ENCODE measurements at places on chromosomes 11 and 22. TPM values are rescaled to one million over a fixed set of nuclear protein-coding genes. Genes with fewer than 3 reads are reported as not detected.
A peak's percentile ranks its signal among the peaks of the same experiment; 100 is the strongest.

- H3K27ac ChIP-seq: no peak overlapping the region
- no peak overlapping the region for H3K4me3 ChIP-seq
- H3K27me3 ChIP-seq: no peaks in the 10 kb centered on the region
- peak; percentile 87 for DNase-seq
These were observed 6.7 kb downstream of the RAG1 start for GRCh38 chr11:36574486-36574885.

DNA sequence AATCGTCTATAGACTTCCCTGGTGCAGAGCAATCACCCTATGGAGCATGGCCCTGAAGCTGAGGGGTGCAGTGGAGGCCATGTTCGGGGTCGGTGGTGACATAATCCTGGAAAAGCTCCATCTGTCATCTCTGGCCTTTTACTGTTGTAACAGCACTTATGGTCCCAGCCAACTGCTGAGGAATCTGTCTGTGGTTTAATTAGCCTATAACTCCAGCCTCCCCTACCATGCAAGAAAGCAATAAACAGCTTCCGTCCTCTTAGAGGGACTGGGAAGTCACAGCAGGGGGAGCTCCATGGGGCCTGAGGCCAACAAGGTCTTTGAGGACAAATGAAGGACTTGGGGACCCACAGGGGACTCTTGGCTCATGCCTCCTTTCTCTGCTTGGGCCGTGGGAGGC is 159.1 kb upstream of the NECTIN1 start:
- no peak overlapping the region for H3K27ac ChIP-seq
- no peaks in the 10 kb centered on the region for H3K4me1 ChIP-seq
- H3K36me3 ChIP-seq: no peaks in the 10 kb centered on the region
- no peaks in the 10 kb centered on the region for H3K27me3 ChIP-seq

DNA sequence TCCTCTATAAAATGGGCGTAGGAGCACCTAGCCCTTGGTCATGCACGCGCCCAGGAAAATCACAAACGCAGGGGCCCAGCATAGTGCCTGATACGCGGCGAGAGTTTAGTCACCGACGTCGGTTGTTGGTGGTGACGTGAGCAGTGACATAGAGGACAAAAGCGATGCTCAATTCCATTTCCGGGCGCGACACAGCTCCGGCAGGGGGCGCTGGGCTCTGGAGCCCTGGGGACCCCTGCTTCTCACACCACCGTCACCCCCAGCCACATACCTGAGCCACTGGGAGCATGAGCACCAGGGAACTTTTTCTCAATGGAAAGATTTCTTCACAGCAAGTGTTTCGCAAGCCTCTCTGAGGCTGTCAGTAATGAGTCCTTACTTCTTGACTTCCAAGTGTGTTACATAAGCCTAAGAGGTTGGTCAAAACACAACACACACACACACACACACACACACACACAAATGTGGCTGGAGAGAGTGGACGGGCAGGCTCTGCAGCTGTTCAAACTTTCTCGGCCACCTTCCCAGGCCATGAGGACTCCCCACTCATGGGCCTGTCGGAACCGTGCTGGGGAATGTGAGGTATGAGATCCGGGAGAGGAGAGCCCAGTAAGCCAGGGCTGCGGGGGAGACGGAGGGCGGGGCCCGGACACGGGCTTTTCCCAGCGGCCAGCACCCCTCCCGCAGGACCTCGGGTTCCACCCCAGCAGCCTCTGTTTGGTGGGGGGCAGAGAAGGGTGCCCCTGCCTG is 36.9 kb upstream of the LINC01488 start:
- H3K4me3 ChIP-seq: no peak overlapping the region
- no peaks in the 10 kb centered on the region for H3K27me3 ChIP-seq
- H3K27ac ChIP-seq: peak overlapping the region; percentile 75
- no peaks in the 10 kb centered on the region for H3K36me3 ChIP-seq
- peaks cover 63% of the 10 kb centered on the region for H3K4me1 ChIP-seq

GRCh38 chr11:70630816-70631623 is 232.7 kb downstream of the CTTN start:
- DNase-seq: no peak
- no peak overlapping the region for H3K27ac ChIP-seq
- H3K4me3 ChIP-seq: no peak overlapping the region
- H3K36me3 ChIP-seq: no peaks in the 10 kb centered on the region

OR52E8 gene
- not detected for total RNA-seq

GGT5 gene
- 90.0 TPM for total RNA-seq

- no peak for DNase-seq
- no peaks in the 10 kb centered on the region for H3K27me3 ChIP-seq
- H3K36me3 ChIP-seq: no peaks in the 10 kb centered on the region
- H3K4me1 ChIP-seq: no peaks in the 10 kb centered on the region
- H3K4me3 ChIP-seq: no peak overlapping the region
These were observed 14.6 kb downstream of the PPME1 start for GRCh38 chr11:74185695-74186094.

GRCh38 chr11:67048515-67049130 is 8.0 kb upstream of the RHOD start:
- DNase-seq: no peak
- no peaks in the 10 kb centered on the region for H3K27me3 ChIP-seq
- H3K27ac ChIP-seq: no peak overlapping the region
- H3K4me1 ChIP-seq: no peaks in the 10 kb centered on the region

- peak; percentile 43 for DNase-seq
- H3K4me3 ChIP-seq: peak within 1 kb of the TSS; percentile 31
- peaks cover 34% of the 10 kb centered on the region for H3K4me1 ChIP-seq
- no peaks in the 10 kb centered on the region for H3K36me3 ChIP-seq
- H3K27me3 ChIP-seq: no peaks in the 10 kb centered on the region
- peak within 1 kb of the TSS; percentile 58 for H3K27ac ChIP-seq
These were observed at the start of gene FXYD6 for GRCh38 chr11:117876341-117877119. FXYD6 (minus strand) TSS chr11:117876658; CDS start chr11:117842776, 33,882 bp downstream.

GRCh38 chr22:50625568-50626313 is 2.2 kb downstream of the ARSA start:
- no peak overlapping the region for H3K4me3 ChIP-seq
- no peaks in the 10 kb centered on the region for H3K27me3 ChIP-seq
- DNase-seq: no peak
- peaks cover 7% of the 10 kb centered on the region for H3K4me1 ChIP-seq
- no peaks in the 10 kb centered on the region for H3K36me3 ChIP-seq
- no peak overlapping the region for H3K27ac ChIP-seq

DNA sequence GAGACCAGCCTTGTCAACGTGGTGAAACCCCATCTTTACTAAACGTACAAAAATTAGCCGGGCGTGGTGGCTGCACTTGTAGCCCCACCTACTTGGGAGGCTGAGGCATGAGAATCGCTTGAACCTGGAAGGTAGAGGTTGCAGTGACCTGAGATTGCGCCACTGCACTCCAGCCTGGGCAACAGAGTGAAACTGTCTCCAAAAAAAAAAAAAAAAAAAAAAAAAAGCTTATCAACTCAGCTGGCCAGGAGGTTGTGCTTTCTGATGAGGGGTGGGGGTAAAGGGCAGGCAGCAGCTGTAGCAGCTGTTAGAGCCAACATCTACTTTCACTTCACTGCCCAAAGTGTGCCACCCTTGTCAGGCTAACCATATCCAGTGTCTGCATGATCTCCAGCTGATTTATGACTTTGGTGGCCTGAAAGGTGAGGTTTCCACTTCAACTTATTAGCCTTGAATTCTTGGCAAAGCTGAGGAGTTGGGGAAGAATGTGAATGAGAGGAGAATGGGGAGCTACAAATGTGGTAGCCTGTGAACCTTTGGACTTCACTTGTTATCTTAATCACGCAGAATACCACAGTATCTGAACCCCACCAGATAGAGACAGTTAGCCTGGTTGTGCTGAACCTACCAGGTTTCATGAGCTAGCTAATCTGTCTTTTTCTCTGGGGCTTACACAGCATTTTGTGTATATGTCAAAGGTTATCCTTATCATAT is 19.6 kb downstream of the RNF121 start:
- no peak overlapping the region for H3K4me3 ChIP-seq
- no peak overlapping the region for H3K27ac ChIP-seq
- H3K27me3 ChIP-seq: no peaks in the 10 kb centered on the region
- DNase-seq: peak; percentile 28
- no peaks in the 10 kb centered on the region for H3K36me3 ChIP-seq

DNA sequence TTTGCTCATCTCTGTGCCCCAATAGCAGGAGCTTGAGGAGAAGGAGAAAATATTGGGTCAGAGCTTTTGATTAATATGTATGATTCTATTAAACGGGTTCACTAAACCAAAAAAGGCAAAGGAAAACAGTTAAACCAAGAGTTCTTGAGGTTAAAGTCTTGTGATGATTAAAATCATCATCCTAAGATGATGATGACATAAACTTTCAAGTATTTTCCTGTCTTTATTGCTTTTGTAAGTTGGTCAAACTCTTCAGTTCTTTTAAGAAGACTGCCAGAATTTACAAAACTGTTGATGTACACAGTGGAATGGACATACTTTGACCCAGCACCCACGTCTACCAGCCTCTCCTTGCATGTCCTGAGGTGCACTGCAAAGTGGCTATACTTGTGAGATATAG is 41.0 kb downstream of the FDX1 start:
- H3K36me3 ChIP-seq: no peaks in the 10 kb centered on the region
- H3K27me3 ChIP-seq: no peaks in the 10 kb centered on the region
- no peaks in the 10 kb centered on the region for H3K4me1 ChIP-seq

UBASH3B gene
- 16.6 TPM for total RNA-seq

DNA sequence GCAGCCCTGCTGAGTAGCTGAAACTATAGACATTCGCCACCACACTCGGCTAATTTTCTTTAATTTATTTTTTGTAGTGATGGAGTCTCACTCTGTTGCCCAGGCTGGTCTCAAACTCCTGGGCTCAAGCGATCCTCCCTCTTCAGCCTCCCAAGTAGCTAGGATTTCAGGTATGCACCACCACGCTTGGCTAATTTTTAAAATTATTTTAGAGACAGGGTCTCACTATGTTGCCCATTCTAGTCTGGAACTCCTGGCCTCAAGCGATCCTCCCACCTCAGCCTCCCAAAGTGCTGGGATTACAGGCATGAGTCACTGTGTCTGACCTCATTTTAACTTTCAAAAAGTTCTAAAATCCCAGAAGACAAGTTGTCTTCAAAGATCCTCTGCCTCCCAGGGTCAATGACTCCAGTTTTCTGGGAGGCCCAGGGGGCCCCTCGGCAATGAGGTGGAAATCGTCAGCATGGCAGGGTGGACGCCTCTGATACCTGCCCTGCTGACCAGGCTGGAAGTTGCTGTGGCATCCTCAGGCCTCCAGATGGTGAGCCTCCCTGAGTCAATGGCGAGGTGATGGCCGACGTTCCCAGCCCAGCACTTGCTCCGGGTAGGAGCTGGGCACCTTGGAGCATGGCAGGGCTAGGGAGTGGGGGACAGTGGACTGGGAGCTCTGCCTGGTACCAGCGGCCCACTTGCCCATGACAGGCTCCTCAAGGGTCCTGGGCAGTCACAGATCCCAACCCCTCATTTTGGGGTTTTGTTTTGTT is 31.1 kb downstream of the RPL3 start:
- peaks cover 5% of the 10 kb centered on the region for H3K4me1 ChIP-seq
- no peak for DNase-seq
- H3K36me3 ChIP-seq: no peaks in the 10 kb centered on the region
- H3K27ac ChIP-seq: no peak overlapping the region
- H3K27me3 ChIP-seq: no peaks in the 10 kb centered on the region

GRCh38 chr11:13487661-13488030 is 8.2 kb downstream of the PTH start:
- no peaks in the 10 kb centered on the region for H3K27me3 ChIP-seq
- H3K27ac ChIP-seq: no peak overlapping the region
- H3K36me3 ChIP-seq: no peaks in the 10 kb centered on the region
- no peak for DNase-seq
- no peaks in the 10 kb centered on the region for H3K4me1 ChIP-seq

DNA sequence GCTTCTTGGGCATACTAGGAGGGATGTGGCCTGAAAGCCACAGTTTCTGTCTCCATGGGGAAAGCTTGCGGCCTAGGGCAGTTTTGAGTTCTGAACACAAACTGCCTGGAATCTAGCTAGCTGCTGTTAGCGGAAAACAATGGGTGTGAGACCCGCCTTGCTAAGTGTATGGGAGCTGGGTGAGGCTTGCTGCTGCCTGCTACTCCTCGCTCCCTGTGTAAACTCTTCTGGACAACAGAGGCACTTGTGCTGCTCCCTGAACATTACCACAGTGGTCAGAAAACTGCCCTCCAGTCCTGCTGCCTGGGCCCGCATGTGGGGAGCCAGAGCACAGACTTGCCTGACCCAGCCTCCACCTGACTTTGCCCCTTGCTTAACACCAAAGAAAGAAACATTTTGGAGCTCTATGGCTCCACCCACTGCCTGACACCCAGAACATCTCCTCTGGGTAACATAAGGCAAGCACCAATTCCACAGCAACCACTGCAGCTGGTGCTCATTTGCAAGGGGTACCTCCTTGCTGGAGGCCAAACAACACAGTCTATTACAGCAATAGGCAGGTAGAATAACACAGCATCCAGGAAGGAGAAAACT is 766.3 kb upstream of the RAG2 start:
- no peaks in the 10 kb centered on the region for H3K4me1 ChIP-seq
- no peaks in the 10 kb centered on the region for H3K36me3 ChIP-seq
- no peak overlapping the region for H3K4me3 ChIP-seq
- DNase-seq: no peak
- H3K27ac ChIP-seq: no peak overlapping the region

MUC2 gene
- total RNA-seq: not detected

DNA sequence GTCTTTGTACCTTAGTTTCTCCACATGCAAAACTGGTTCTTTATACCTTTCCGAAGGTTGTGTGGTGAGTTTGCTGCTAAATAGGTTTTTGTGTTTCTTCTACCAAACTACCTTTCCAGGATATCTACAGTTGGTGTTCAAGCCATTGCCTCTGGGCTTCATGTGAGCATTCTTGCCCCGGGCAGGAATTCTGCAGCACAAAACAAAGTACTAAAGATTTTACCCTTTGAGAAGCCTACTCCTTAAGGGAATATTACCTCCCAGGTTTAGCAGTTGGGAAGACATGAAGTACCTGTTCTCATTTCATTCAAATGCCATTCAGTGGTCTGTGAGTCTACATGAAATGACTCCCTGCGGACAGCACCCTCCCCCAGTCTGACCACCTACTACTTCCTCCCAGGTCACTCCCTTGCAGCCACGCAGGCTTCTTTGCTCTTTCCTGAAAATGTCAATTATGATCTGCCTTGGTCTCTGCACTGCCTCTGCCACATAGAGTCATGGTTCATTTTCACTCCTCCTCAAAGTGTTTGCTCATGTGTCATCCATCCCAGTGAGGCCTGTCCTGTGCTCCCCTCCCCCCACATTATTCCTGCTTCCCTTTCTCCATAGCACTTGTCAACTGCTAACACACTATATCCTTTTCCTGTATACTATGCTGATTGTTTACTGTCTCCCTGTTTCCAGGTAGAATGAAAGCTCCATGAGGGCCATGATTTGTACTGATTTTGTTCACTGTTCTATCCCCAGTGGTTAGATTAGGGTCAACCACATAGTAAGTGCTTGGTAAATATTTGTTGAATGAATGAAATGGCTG is 36.9 kb downstream of the PACS1 start:
- DNase-seq: no peak
- H3K27ac ChIP-seq: no peak overlapping the region
- H3K4me1 ChIP-seq: peaks cover 19% of the 10 kb centered on the region
- H3K36me3 ChIP-seq: no peaks in the 10 kb centered on the region

DNA sequence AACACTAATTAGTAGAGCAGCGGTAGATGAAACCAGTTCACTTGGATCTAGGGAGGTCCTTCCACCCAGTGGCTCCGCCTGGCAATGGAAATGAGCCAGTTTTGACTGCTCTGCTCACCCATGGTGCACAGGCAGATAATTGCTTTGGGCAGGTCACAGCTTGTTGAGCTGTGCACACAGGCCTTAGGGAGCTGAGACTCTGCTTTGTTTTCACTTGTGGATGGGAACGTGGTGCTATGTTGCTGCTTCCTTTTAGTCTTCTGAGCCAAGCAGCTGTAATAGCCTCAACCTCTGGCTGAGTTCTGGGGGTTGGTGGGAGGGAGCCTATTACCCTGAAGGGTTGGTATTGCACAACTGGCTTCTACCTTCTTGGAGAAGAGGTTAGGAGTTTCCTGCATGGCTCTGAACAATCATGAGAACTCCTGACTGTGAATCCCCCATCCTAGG is 262.3 kb upstream of the MTNR1B start:
- no peak overlapping the region for H3K4me3 ChIP-seq
- H3K27ac ChIP-seq: no peak overlapping the region
- H3K36me3 ChIP-seq: no peaks in the 10 kb centered on the region
- DNase-seq: peak; percentile 76
